ENCODE measurements at places on chromosomes 6 and 20.

DNA sequence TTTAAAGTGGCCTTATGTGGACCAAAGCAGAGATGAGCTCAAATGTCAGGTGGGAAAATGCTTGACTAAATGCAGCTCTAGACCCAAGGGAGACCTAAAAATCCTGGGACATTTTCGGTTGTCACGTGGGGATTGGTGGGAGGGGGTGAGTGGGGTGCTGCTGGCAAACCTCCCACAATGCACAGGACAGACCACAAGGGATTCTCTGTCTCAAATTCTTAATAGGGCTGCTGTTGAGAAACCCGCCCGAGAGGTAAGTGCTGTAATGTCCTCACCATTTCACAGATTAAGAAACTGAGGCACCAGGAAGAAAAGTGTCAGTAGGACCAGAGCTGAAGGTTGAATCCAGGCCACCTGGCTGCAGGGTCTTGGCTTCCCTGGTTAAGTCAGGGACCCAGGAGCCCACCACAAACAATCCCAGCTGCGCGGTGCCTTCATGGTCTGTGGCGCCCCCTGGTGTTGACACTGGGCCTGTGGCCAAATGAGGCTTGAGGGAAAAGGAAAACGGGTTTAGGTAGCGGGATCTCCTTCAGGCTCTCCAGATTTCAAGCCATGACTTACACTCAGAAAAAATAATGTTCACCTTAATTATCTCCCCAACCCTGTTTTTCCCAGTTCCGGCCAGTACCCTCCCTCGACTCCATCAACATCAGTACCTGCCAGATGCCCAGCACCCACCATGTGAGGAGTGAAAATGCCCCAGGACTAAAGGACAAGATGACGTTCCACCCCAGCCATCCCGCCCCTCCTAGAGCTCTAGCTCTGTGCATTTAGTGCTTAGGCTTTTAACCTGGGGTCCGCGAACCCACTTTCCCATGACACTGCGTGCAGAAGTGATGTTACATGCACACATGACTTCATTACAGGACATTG lies 7.2 kb downstream of the HLA-G start:
- DNase-seq = no peak

- no peak for DNase-seq
Measured at GRCh38 chr6:1348675-1349074, 36.8 kb downstream of the FOXQ1 start.

- no peak for DNase-seq
Measured at GRCh38 chr6:56758120-56758519, 115.4 kb upstream of the DST start.

GRCh38 chr6:108253241-108253640 lies 7.6 kb downstream of the SNX3 start:
- DNase-seq = no peak

DNA sequence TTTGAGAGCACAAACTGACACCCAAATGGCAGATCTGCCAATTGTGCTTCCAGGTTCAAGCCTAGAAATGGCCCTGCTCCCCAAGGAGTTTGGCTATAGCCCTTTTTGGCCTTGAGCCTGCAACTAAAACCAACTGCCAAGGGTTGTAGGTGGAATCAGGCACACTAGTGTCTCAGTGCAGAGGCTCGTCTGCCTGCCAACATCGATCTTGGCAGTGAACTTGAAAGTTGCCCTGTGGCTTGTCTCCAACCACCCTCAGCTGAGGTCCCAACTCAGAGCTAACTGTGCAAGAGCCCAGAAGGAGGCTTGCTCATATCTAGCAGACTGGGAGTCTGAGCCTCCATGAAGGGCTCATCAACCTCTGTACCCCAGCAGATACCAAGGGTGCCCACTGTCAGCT lies 92.7 kb upstream of the GLP1R start:
- DNase-seq = no peak

DNA sequence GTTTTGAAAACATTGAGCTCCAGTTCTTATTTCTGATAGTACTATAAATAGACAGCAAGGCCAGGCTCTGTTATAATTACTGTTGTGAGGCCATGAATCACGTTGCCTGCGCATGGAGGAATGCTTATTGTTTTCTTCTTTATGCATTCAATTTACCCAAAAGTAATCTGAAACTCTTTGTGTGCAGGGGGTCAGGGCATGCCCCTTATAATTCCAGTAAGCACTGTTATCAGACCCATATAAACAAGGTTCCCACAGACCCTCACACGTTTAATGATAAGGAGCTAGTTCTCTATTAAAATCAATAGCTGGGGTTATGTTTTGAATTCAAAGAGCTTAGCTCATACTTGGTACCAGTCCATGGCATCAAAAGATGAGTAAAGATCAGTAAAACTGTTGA lies 174.8 kb upstream of the ARG1 start:
- no peak for DNase-seq

- no peak for DNase-seq
Measured at GRCh38 chr6:170459451-170459850, 93.7 kb downstream of the PSMB1 start.

DNA sequence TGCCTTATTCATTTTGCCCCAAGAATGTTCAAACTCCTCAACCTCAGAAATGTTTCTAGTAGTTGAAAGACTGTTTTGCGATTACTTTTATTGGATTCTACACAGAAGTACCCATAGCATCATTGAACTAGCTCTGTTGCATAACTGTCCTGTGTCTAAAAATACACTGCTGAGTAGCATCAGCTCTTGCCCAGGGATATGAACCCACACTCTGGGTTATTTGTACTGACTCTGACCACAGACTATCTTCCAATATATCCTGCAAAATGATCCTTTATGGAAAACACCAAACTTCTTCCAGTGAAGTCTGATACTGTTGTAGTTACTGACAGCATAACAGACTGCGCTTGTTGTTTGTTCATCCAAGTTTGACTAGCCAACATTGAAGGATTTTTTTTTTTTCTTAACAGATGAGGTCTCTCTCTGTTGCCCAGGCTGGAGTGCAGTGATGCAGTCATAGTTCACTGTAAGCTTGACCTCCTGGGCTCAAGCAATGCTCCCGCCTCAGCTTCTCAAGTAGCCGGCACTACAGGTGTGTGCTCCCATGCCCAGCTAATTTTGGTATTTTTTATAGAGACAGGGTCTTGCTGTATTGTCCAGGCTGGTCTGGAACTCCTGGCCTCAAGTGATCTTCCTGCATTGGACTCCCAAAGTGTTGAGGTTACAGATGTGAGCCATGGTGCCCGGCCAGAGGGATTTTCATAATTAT lies 49.9 kb downstream of the TULP4 start:
- peak; percentile 66 for DNase-seq

DNA sequence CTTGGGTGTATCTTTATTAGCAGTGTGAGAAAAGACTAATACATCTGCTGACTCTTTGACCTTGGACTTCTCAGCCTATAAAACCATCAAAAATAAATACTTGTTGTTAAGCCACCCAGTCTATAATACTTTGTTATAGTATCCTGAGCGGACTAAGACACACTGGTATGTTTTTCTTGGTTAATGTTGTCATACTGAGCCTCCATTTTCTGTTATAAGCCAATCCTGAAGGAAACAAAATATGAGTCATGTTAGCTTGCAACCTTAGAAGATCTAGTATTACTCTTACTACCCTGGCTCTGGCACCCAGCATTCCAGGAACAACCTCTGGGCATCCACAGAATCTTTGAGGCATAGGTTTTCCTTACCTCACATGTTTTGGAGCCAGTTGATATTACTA lies 307.2 kb downstream of the FRK start:
- no peak for DNase-seq

DNA sequence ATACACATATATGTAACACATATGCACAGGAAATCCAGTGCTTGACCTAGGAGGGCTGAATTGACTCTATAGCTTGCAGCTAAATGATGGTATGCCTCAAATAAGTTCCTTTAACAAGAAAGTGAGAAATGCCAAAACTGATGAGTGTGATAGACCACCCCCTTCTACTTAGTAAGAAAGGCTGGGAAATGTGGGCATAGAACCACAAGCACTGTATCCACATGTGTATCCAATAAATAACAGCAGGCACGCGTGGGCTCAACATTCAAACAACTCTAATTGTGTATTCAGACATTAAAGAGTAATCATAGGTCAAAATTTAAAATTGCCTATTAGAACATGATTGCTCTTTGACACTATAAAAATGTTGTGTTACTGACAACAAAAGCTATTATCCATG lies 54.1 kb downstream of the FAM83B start:
- no peak for DNase-seq

DNA sequence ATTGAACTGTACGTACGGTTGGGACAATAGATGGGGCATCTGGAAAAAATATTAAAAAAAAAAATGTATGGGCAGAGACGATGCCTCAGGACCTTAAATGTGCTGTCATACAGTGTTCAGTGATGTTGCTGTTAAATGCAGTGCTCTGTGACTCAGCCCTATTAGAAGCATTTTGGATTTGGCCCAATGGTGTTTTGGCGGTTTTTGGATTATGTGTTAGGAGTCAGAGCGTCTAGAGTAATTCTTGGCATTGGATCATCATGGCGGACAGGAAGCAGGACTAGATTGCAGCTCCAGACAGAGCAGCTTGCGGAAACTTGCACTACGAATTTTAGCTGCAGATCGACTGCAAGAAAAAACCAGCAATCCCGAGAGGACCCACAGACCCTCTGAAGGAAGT lies 280.0 kb downstream of the SOX4 start:
- peak; percentile 88 for DNase-seq

GRCh38 chr20:47232518-47232917 lies 124.0 kb downstream of the ZMYND8 start:
- no peak for DNase-seq

- DNase-seq = no peak
Measured at GRCh38 chr20:23174821-23175220, 88.7 kb upstream of the CD93 start.

- no peak for DNase-seq
Measured at GRCh38 chr6:8149350-8149749, 47.0 kb upstream of the EEF1E1 start.

- no peak for DNase-seq
Measured at GRCh38 chr6:143322386-143322785, 128.1 kb downstream of the ADAT2 start.

DNA sequence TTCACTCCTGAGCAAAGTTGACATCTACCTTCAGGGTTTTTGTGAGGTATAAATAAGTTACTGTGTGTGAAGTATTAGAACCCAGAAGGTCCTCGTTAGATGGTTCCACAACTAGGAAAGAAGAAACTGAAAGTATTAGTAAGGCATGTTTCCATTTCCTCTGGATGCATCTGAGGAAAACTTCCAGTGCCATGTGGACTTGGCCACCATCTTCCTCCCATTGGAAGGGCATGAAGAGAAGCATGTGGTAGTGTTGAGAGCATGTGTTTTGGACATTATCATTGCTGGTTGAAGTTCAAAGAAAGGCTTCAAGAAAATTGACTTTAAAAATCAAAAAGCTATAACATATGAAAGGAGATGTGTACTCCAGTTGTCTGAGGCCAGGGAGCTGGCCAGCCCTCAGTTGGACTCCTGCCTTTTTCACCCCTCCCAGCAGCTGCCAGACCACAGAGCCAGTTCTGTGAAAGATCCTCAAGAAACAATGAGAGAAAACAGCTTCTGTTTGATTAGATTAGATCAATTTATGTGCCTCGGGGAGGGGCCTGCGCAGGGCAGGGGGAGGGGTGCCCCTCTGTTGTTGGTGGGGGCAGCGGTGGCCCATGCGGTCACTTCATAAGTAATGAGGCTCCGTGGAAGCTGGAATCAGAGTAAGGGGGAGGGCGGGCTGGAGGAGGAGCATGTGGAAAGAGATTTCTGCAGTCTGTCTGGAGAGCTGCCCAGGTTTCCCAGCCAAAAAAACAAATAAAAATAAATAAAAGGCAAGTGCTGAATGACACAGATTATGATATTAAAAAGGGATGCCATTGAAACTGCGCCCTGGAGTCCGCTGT lies 154.0 kb downstream of the JARID2 start:
- no peak for DNase-seq

- no peak for DNase-seq
Measured at GRCh38 chr6:29227235-29227634, 56.5 kb downstream of the OR2J2 start.

All from AG09309 (cell line).